Activated CD4-positive, alpha-beta T cell treated with anti-CD3 and anti-CD28 coated beads for 4 hours (primary cell): ENCODE measurements at places on chromosomes 2 and 18.

- no peak for DNase-seq
Observed at GRCh38 chr2:43495727-43496126, 100.1 kb downstream of the THADA start.

DNA sequence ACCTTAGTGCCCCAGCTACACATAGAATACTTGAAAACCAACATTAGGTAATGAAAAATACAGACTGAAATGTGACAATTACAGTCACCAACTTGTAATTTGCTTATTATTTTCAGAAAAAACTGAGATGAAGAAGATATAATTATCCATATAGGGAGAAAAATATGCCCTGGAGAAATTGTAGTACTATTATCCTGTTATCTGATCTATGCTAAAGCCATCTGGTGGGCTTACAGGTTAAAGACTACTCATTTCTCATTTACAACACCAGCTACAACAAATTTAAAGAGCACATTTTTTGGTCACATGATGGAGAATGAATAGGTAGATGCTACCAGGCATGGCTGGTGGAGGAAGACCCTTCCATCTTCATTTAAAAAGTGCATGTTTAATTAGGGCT is 79.6 kb upstream of the NYAP2 start:
- no peak for DNase-seq

GRCh38 chr2:18861951-18862350 is 272.6 kb upstream of the NT5C1B start:
- DNase-seq: no peak

- no peak for DNase-seq
Observed at GRCh38 chr2:231357931-231358330, 37.6 kb upstream of the B3GNT7 start.

DNA sequence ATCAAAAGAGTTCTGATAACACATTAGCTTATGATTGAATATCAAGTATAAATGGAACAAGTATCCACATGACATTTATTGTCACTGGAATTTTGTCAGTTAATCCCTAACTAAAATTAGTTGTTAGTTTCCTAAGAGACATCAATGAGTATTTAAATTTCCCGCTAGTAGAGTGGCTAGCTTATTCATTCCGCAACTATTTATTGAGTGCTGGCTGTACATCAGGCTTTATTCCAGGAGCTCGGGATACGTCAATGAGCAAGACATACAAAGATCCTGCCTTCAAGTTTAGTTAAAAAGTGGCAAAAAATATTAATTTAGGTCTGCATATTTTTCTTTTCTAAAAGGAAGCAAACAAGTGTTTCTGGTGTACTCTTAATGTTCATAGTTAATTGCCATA is 59.3 kb downstream of the PRKRA start:
- DNase-seq: no peak

GRCh38 chr2:176959614-176960013 is 253.0 kb upstream of the HNRNPA3 start:
- DNase-seq: no peak

DNA sequence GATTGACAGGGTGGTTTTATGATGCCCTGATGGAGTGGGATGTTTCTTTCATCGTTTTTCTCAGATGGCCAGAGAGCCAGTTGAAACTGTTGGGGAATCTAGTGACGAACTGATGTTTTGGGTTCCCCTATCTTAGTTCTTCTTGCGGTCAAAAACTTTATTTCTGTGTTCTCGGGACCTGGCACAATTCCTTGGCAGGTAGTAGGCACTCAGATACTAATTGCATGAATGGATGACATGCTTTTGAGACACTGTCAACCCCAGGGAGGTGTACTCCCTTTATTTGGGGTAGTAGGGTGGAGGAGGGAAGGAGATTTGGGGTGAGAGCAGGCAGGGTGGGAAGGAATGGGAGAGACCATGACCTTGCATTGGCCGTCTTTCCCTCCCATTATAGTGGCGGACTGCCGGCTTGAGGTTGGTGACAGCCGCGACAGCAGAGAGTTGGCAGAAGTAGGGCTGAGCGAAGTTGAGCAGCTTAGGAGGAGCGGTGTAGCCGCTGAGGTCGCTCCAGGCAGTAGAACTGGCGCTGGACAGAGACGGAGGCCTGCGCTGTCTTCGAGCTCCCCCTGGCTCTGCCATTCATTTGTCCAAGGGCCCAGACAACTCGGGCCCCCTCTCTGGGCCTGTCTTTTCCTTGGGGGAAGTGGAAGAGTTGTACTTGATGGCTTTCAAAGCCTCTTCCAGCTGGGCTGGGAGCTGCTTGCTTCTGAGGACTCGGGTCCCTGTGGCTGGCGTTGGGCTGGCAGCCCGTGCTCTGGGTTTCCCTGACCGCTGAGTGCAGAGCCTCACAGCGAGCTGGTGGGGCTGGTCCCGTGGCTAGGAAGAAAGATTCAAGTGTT is 2.6 kb downstream of the TET3 start:
- peak; percentile 44 for DNase-seq

- no peak for DNase-seq
Observed at GRCh38 chr2:220279372-220279771, 651.9 kb downstream of the SLC4A3 start.

DNA sequence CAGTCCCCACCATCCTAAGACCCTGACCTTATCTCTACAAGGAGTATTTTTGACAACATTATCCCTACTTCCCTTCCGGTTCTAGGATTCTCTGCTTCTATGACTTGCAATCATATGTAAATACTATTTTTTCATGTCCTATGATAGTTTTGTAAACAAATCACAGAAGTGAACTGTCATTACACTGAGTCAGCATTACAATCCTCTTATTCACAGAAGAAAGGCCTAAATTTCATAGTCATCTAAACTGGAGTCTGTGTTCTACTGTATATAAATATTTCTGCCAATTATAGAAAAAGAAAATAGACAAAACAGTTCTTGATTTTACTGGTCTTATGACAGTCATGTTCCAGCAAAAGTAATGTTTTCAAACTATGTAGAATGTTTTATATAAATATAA is 265.1 kb downstream of the NCKAP5 start:
- no peak for DNase-seq

DNA sequence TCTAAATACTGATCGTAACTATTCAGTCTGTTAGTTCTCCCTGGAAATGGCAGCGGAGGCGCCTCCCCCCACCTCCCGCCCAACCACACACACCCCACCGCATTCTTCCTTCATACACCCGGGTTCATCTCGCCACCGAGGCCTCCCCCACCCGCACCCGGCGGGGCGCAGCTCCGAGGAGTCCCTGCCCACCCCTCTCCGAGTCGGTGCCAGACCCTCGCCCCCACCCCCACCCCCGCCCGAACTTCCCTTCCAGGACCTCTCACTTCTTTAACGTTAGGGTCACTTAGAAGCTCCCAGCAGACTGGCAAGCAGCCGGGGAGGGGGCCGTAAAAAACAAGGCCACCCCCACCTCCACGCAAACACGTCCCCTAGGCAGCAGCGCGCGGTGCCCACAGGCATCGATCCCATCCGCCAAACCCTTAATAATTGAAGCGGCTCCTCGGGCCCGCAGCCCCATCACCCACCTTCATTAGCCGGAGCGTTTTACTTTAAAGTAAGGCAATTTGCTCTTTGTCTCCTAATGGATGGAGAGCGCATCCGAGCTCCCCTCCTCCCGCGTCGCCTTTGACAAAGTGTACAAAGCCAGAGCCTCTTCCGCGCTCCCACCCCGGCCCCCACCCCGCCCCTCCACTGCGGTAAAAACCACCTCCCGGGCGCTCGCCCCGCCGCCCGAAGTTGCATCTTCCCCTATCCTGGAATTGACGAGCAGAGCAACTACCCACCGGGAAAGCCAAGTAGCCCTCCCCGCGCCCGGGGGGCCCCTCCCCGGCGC is 624 bp downstream of the ZNF516 start:
- DNase-seq: no peak

GRCh38 chr2:46098621-46099062 is 198.6 kb upstream of the EPAS1 start:
- no peak for DNase-seq

- no peak for DNase-seq
Observed at GRCh38 chr2:231115651-231116050, 9.2 kb downstream of the HTR2B start.

DNA sequence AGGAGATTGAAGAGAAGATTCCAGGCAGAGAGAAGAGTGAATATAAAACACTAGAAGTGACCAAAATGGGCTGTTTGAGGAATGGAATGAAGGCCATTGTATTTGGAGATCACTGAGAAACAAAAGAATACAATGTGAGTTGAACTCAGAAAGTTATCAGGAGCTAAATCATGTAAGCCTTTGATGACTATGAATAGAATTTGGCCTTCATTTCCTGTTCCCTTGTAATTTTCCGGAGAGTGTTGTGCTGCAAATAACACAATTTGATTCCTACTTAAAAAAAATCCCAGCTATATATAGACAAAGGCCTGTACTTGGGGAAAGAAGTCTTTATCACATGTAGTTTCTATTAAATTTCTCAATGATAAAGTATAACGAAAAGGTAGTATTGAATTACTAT is 33.7 kb upstream of the KYNU start:
- DNase-seq: no peak

DNA sequence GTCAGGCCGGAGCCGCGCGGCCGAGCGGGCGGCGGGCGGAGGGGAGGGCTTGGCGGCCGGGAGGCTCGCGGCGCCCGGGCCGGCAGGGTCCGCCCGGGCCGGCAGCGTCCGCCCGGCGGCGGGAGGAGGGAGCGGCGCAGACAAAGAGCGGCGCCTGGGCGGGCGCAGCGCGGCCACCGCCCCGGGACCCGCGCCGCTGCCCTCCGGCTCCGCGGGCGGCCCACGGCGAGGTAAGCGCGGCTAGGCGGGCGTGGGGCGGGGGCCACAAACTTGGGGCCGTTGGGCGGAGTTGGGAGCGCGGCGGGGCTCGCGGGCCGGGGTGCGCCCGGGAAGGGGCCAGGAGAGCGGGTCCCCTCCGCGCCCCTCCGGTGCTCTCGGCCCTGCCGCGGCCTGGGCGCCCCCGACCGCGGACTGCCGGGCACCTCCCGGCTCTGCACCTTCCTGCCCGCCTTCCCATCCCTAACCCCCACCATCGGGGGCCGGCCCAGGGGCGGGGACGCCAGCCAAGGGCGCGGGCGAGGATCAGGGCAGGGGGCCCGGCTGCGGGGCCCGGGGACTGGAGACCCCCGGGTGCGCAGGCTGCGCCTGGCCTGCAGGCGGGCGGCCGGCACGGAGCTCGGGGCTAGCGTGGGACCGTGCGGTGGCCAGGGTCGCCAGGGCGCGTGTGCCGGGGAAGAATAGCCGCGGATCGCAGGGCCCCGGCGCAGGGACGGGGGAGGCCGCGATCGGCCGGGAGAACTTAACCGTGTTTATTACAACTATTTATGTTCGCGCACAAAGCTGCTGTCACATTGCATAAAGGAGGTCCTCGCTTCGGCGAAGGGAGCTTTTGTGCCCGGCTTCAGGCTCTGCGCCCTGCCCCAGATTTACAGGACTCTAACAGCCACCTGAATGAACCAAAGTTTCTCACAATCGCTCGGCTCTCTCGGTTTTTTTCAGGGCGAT is at the start of gene NCK2:
TSS of gene NCK2 (plus strand) at position 4 of the 945 bp plus-strand sequence. CDS start 110,152 bp downstream, outside the sequence.
- no peak for DNase-seq

DNA sequence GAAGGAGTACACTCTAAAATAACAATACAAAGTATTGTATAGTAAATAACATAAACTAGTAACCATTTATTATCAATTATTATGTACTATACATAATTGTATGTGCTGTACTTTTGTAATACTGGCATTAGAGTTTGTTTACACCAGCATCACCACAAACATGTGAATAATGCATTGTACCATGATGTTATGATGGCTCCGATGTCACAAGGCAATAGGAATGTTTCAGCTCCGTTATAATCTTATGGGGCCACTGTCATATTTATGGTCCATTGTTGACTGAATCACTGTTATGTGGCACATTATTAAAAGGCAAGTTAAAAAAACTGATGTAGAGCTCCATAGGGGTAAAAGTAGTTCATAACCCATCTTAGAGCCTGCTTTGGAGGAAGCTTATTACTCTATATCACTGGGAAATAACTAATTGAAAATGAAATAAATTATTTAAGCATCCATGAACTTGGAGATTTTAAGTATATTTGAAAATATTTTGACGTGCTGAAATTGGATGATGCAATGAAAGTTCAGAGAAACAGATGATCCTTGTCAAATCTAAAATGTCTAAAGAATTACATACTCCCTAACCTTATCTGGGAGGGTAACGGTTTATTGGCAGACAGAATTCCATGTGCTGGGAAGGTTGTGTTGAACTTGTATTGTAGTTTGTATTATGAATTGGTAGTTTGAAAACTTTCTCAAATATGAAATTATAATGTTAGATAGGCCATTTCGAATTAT is 2.4 kb downstream of the SKA1 start:
- DNase-seq: no peak

DNA sequence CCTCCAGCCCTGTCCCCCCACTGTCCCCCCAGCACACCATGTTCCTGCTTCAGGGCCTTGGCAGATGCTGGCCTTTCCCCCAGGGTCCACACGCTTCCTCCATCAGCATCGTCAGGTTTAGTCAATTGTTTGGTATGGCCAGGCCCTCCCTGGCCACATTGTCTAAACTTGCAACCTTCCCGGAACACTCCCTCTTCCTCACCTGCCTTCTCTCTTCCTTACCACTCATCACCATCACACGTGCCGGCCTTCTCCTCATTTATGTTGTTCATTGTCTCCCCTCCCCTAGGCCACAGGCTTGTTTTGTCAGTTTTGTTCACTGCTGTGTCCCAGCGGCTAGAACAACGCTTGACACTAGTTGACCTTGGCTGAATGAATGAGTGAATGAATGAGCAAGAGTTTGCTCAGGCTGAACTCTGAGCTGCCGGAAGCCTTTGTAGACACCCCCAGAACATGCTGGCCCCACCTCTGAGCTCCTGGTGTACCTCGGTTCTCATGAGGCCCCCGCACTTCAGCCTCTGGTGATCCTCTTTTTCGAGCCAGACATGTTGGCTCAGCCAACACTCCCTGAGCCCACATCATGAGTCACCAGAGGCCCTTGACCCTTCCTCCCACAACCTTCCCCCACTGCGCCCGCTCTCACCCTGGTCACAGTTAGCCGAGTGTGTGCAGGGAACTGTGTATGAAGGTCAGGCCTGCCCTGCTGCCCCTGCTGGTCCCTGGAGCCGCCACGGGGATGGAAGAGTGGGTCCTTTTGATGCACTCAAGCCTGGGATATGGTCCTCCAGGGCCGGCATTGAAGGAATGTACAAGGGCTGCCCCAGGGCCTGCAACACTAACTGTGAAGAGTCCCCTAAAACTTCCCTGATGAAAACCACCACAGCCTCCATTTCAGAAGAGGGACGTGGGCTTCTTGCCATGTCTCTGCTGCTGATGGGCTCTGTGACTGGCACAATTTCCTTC is 57.5 kb downstream of the HS1BP3 start:
- no peak for DNase-seq

- no peak for DNase-seq
Observed at GRCh38 chr2:239277401-239278085, 123.3 kb downstream of the HDAC4 start.

- no peak for DNase-seq
Observed at GRCh38 chr2:233856184-233856583, 1.8 kb upstream of the HJURP start.

GRCh38 chr2:186593523-186593922 is 3.7 kb downstream of the ITGAV start:
- no peak for DNase-seq

- no peak for DNase-seq
Observed at GRCh38 chr2:231932985-231933915, 7.1 kb upstream of the NPPC start.

GRCh38 chr2:44087036-44087713 is 81.5 kb upstream of the PPM1B start:
- DNase-seq: peak; percentile 87

- no peak for DNase-seq
Observed at GRCh38 chr2:151716721-151717120, 17.6 kb downstream of the NEB start.

GRCh38 chr2:124314084-124314483 is 289.0 kb downstream of the CNTNAP5 start:
- DNase-seq: no peak

- DNase-seq: no peak
Observed at GRCh38 chr2:219439506-219439905, 4.9 kb downstream of the SPEG start.
